ENCODE measurements at places on chromosomes 5 and 9.

DNA sequence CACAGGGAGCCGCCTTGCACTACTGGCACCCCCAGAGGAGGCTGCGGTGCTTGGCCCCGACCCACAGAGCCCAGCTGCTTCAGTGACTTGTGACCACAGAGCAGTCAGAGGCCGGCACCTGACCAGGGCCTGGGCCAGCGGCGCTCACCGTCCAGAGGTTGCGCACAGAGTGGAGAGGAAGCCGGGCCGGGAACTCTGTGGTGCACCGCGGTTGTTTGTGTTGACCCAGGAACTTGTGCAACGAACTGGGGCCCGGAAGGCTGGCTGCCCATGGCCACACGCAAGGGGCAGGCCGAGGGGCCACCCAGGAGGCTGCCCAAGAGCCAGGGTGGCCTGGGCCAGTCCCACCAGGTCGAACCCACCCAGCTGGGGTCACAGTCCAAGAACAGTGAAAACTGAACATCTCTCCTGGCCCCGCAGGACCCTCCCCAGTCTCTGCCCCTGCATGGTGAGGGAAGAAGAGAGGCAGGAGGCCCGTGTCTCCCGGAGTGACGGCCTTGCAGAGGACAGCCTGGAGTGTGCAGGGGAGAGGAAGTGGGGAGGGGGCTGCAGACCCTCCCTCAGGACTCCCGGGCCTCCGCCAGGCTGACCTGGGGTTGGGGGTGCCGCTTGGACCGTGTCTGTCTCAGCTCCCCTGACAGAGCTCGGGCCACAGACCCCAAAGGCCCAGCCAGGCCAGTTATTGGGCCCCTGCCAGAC lies 42.8 kb upstream of the EGFL7 start:
- no peak for DNase-seq

- no peak for DNase-seq
Measured at GRCh38 chr5:102290004-102290403, 6.1 kb downstream of the SLCO4C1 start.

DNA sequence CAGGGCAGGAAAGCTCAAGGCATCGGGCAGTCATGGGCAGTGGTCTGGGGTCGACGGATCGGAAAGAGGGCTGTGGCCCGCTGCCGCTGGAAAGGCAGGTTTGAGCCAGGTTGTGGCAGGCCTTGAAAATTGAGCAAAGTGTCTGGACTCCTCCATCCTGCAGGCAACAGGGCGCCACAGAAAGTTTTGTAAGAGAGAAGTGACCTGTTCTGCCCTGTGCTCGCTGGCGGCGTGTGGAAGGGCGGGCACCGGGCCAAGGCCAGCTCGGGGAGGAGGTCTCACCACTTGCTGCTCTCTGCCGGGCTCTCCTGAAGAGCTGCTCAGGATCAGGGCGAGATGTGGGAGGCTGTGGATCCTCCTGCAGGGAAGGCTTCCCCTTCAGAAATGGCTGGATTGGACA lies 41.4 kb upstream of the FAT2 start:
- no peak for DNase-seq

GRCh38 chr9:108086624-108087023 lies 597.1 kb upstream of the KLF4 start:
- DNase-seq, result no peak

DNA sequence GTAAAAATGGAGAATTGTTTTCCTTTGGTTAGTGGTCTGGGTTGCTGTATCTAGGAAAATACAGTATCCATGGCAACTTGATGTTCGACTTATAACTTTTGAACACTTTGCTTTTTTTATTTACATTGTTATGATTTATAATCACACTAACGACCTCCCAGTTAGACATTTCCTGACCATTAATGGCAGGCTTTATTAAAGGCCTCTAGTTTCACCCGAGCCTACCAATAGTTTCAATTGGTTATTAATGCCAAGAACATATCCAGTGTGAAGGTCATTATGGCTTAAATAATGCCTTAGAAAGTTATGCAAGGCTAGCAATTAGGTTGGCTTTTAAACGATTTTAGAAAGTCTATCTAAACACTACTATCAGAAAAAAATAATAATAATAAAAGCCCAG lies 452.0 kb downstream of the DMRTA1 start:
- no peak for DNase-seq

DNA sequence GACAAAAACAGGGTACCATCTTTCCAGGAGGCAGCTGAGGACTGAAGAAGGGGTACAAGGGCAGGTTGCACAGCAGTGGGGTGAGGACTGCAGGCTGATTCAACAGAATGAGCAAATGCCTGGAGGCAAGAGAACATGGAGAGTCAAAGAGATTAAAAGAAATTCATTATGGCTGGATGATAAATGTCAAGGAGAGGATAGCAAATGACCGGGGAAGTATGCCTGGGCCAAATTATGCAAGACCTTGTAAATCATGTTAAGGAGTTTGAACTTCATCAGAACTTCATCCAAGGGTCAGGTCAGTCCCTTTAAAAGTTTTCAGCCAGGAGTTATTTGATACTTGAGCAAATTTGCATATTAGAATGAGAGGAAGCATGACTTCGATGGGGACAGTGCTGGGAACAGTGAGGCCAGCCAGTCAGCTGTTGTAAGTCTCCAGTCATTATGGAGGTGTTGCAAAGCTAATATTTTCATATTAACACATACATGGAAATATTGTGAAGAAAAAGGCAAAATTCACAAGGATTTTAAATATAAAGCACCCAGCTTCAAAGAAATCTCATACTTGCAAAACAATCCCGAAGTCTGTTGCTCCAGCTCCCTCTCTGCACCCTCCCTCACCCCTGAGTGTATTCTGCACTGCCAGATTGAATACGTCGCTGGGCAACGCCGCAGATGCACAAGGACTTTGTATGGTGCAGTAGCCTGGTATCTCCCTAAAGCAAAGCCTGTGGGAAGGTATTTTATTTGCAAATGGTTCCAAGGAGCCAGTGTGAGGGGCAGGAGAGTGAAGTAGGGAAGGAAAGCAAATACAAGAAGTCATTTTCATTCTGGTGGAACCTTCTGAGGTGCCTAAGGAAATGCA lies 509.8 kb upstream of the TLE4 start:
- no peak for DNase-seq

- DNase-seq, result no peak
Measured at GRCh38 chr9:99181621-99182020, 40.1 kb downstream of the ALG2 start.

- DNase-seq, result no peak
Measured at GRCh38 chr5:71589903-71590302, 2.8 kb downstream of the MCCC2 start.

GRCh38 chr5:154962494-154962893 lies 21.6 kb downstream of the MRPL22 start:
- DNase-seq, result peak; percentile 7

- DNase-seq, result no peak
Measured at GRCh38 chr5:77629509-77630113, 8.9 kb downstream of the OTP start.

GRCh38 chr9:99345451-99345850 lies 123.4 kb downstream of the SEC61B start:
- DNase-seq, result no peak

DNA sequence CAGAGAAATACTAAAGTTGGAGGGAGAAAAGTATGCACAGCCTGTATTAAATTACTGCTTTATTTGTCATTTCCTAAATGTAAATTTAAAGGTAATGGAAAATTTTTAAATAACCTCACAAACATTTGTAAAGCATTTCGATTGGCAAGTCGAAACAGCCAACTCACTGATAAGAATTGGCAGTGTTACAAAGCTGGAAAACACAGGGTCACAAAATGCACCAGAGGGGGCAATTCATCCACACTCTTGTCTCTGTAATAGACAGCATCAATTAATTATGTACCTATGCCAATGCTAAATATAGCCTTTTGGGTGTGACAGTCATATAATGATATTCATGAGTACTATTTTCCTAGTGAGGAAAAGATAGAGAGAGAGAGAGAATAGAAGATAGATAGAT lies 140.6 kb upstream of the PRLR start:
- no peak for DNase-seq

Measured in GM03348 (cell line).